ENCODE measurements at places on chromosomes 7 and 10. TPM values are rescaled to one million over a fixed set of nuclear protein-coding genes. Genes with fewer than 3 reads are reported as not detected.

DNA sequence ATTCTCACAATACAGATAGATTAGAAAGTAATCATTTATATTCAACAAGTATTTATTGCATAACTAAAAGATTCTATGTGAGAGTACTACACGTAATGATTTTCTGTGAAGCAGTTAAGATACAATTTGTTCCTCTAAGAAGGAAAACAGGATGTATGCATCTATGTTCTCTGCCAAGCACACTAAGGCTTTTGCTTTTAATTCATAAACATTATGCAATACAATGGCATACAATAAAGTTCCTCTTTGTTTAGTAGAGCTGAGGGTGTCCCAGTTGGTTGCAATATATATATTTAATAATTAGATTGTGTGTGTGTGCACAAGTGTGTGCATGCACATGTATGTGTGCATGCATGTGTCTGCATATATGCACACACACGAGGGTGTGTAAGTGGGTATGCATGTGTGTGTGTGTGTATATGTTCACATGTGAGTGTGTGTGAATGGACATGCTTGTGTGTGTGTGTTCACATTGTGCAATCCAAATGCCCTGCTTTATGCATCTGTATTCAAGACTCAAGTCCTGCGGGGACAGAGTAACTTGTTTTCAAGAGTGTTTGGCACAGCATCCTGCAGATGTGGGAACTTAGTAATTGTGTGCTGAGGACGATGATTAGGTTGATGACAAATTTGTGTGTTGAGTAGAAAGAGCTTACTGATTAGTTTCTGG, 481.5 kb upstream of the KLF6 start:
- no peak overlapping the region for H3K4me3 ChIP-seq
- no peaks in the 10 kb centered on the region for H3K36me3 ChIP-seq
- H3K27ac ChIP-seq = no peak overlapping the region
- peaks cover 5% of the 10 kb centered on the region for H3K4me1 ChIP-seq
- H3K27me3 ChIP-seq = no peaks in the 10 kb centered on the region

GRCh38 chr7:139874302-139874629, 45.2 kb downstream of the TBXAS1 start:
- DNase-seq = no peak
- H3K4me1 ChIP-seq = peaks cover 7% of the 10 kb centered on the region
- H3K27me3 ChIP-seq = no peaks in the 10 kb centered on the region
- H3K4me3 ChIP-seq = no peak overlapping the region

DNA sequence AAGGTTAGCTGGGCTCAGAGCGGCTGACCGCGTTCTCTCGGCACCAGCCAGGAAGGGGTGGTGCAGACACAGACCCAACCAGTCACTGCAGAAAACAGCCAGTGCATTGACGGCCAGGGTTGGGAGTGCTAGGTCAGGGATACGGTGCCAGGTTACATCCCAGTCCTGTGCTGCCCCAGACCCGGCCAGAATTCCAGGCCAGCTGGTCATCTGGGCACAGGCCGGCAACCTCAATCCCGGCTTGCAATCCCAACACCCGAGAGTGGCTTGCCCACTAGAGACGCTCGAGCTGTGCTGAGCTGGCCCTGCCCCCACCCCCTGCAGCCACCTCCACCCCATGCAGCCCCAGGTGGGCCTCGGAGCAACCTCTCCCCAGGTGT, 3.8 kb downstream of the PRAP1 start:
- H3K36me3 ChIP-seq = no peaks in the 10 kb centered on the region
- peaks cover 6% of the 10 kb centered on the region for H3K27me3 ChIP-seq
- no peak for DNase-seq
- H3K4me3 ChIP-seq = no peak overlapping the region

DNA sequence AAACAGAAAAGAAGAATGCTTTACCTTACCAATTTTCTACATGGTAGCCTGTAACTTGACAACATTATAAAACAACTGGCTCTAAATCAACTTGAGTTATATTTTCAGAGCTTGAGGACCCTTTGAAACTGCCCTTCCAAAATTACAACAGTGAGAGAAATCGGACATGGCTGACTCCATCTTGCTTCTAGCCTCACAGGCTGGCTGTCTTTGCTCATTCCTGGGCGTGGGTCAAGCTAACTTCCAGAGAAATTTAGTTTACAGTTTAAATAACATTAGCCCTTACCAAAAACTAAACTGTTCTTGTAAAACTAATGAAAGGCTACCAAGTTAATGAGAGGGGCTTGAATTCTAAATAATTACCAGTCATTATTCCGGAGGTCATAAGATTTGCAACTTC, 183.4 kb downstream of the AKR1D1 start:
- no peaks in the 10 kb centered on the region for H3K36me3 ChIP-seq
- H3K4me1 ChIP-seq = no peaks in the 10 kb centered on the region
- no peak for DNase-seq
- H3K4me3 ChIP-seq = no peak overlapping the region

SPDYE1 gene
- total RNA-seq = not detected

All from thyroid gland (tissue), 4 donors.